T-helper 9 cell (primary cell): ENCODE measurements at places on chromosomes 2 and 18.

GRCh38 chr2:165959371-165959770 is 5.8 kb upstream of the TTC21B start:
- DNase-seq: no peak

- DNase-seq: no peak
Measured at GRCh38 chr2:96685577-96686459, 43.3 kb downstream of the FER1L5 start.

DNA sequence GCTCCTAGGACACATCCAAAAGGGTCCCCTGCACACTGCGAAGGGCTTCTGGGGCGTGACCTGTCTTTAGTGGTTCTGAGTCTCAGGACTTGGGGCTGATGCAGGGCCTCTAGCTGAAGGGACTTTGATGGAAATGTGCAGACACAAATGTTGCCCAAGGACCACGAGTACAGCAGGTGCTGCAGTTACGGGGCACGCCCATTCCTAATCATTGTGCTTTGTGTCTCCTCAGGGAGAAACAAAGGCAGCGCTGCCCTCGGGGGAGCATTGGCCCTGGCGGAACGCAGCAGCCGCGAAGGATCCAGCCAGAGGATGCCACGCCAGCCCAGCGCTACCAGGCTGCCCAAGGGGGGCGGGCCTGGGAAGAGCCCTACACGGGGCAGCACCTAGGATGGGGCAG is 8.0 kb downstream of the TUBA3E start:
- DNase-seq: no peak

DNA sequence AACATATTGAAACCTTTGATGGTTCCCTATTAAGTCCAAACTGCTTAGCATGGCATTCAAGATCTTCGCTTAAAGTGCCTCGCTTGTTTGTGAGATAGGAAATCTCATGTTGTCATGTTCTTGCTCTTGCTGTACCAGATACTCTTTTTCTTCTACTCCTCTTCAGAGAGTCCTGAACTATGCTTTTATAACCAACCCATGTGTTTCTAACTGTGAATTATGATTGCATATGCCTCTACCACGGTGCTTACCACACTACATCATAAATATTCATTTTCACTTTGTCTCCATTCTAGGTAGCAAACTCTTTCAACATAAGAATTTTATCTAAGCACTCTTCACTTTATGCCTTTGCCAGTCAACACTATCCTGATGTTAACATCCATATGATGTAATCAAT is 23.6 kb downstream of the STAT4 start:
- no peak for DNase-seq

DNA sequence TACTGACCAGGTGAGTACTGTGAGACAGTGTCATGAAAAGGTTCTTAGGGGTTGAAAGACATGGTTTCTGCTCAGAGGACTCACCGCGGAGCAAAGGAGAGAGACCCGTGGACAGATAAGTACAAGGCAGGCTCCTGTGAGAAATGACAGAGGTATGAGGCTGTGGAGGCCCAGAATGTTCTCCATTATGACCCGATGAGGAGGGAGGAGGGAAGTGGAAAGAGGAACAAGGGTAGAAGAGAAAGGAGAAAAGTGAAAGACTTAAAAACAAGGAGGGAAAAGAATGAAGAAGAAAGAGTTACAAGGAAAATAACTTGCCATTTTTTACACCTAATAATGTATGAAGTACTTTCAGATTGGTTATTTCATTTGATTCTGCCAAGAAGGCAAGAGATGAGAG is 29.8 kb downstream of the MAPRE3 start:
- DNase-seq: no peak

DNA sequence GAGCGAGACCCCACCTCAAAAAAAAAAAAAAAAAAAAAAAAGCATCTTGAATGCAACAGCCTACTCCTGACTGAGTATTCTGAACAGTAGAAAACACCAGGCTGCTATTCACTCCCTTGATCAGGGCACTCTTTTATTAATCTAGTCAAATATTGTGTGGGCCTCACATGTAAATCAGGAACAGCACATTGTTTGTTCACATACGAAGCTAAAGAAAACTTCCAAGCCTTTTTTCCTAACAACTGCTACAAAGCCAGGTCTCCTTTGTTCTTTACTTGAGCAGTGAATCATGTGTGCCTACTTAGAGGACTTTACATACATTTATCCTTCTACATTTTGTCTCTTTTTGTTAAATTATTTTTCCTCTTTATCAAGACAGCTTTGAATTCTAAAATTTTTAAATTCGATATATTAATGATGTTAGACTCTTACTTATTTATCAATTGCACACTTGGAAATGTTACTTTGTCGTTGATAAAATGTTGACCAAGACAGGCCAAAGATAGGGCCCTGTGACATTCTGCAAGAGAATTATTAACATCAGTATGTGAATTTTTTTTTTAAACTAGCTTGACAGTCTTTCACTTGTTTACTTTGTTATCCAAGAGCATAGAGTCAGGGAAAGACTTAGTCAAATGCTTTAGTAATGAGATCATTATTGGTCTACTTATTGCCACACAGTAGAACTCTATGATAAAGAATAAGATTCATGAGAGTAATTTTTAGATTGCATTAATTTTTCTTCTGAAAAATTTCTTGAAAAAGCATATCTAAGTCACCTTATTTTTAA is 13.2 kb downstream of the SPATS2L start:
- no peak for DNase-seq

DNA sequence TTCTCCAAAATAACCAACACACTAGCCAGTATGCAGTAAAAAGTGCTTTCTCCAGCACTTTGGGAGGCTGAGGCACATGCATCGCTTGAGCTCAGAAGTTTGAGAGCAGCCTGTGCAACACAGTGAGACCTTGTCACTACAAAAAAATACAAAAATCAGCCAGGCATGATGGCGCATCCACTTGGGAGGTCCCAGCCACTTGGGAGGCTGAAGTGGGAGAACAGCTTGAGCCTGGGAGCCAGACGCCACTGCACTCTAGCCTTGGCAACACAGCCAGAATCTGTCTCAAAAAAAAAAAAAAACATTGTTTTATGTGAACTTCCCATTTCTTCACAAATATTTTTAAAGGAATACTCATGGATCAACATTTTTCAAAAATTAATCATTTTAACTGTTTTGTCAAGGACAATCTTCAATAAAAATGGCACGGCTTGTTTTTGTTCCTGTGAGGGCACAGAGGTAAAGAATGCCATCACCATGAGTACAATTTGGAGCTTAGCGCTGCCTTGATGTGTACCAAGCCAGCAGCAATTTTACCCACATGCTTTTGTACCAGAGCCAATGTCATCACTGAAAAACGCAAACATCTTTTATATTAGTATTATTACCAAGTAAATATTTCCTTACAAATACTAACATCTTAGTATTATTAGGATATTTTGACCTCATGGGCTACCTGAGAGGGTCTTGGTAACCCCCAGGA is 26.7 kb downstream of the RAB1A start:
- DNase-seq: no peak

- no peak for DNase-seq
Measured at GRCh38 chr18:54396760-54397159, 39.1 kb downstream of the C18orf54 start.

DNA sequence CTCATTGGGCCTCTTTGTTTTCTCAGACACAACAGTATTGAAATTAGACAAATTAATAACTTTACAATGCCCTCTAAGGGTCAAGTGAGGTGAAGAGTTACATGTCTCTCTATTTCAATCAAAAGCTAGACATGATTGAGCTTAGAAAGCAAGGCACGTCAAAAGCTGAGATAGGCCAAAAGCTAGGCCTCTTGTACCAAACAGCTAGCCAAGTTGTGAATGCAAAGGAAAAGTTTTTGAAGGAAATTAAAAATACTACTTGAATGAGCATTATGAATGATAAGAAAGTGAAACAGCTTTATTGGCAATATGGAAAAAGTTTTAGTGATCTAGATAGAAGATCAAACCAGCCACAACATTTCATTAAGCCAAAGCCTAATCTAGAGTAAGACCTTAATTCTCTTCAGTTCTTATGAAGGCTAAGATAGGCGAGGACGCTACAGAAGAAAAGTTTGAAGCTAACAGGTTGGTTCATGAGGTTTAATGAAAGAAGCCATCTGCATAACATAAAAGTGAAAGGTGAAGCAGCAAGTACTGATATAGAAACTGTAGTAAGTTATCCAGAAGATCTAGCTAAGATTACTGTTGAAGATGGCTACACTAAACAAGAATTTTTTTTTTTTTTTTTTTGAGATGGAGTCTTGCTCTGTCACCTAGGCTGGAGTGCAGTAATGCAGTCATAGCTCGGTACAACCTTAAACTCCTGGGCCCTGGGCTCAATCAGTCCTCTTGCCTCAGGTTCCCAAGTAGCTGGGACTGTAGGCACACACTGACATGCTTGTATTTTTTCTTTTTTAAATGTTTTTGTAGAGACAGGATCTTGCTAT is 65.5 kb downstream of the FAM117B start:
- no peak for DNase-seq

DNA sequence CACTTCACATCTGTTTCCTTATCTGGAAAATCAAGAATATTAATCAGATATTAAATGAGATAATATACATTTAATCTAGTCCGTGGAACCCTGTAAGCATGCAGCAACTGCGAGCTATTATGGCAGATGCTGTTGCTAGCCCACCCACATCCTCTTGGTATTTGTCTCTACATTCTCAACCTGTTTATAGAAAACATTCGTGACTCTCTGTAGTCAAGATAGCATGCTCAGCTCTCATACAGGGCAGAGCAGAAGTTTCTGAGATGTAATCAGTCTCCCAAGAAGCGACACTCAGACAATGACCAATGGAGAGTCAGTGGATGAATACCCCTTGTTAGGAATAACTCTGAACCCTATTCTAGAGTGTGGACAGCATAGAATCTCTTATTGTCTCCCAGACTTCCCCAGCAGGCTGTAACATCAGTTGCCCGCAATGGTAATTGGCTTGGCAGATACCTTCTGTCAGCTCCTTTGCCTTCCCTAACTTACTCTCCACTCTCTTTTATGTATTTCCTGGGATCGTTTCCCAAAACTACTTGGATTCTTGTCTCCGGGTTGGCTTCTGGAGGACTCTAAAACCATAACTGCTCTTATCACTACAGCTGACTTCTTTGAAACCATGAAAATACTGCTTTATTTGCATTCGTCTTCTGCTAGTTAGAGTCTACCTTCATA is 400.7 kb upstream of the TNP1 start:
- no peak for DNase-seq

GRCh38 chr2:198141726-198142125 is 337.3 kb downstream of the PLCL1 start:
- DNase-seq: no peak

GRCh38 chr2:111903516-111903915 is 5.1 kb downstream of the MERTK start:
- no peak for DNase-seq

DNA sequence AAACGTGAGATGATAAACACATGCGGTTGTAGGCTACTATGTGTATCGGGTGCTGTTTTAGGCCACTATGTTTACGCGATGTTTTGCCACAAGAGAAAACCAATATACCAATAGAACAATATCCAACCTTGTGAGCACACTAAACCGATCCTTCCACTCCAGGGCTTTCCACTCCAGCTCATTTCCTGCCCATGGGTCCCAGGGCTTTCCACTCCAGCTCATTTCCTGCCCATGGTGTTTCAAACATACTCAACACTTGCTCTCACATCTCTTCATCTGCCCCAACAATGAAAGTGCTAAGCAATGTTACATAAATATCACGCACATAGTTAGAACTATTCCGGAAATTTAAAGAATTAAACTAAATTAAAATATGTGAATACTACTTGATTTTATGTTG is 80.0 kb downstream of the EPB41L3 start:
- no peak for DNase-seq

- DNase-seq: no peak
Measured at GRCh38 chr2:29627279-29627711, 294.1 kb downstream of the ALK start.

DNA sequence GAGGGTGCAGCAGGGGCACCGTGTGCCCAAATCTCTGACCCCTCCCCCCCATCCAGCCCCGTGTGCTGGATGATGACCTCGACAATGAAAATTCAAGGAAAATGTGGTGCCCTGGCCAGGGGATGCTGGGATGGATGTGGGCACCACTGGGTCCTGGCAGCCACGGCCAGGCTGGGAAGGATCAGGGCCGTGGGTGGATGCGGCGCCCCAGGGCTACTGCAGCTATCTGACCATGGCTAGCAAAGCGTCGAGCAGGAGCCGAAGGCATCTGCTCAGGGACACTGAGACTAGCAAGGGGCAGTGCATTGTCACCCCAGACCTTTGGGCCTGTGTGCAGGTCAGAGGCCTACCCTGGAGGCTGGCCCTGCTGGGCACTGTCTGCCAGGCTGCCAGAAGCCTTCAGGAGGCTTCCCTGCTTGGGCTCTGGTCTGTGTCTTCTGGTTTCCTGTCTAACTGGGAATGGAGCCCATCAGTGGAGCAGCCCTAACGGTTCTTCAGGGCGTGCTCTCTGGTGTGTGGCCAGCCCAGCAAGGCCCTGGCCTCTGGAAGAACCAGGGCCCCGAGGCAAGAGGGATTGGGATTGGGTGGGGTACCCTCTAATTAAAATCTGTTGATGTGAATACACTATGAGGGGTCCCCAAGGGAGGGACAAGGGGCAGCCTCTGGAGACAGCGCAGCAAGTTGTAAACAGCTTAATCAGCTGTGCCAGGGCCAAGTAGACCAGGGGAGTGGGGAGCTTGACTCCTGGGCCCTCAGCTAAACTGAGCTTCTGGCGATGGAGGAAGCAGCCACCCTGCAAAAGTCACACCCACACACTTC is 98.0 kb downstream of the STPG4 start:
- DNase-seq: no peak

DNA sequence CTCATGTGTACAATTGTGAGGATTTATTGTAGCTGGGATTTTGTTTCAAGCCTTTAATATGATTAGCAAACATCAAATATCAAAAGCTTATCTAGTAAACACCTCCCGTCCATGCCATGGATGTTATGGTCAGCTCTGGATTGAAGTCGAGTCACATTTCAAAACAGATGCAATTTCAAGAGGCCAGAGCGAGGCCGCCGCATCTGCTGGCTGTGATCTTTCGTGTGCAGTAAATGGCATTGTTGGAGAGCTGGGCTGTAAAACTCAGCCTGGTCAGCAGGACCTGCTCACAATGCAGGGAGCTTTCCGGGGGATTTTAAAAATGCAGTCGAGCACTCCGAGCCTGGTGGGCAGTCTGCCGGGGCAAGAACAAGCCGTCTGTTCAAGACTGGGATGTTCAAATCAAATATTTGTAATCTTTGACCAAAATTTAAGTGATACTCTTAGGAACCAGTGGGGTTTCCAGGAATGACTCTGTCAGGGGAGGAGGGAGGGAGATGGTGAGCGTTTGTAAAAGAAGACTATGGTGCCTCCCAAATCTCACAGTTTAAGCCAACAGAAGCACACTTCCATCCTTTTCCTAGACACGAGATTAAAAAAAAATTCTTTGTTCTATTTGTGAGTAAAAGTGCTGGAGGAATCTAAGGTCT is 97.6 kb downstream of the MYCN start:
- DNase-seq: no peak

DNA sequence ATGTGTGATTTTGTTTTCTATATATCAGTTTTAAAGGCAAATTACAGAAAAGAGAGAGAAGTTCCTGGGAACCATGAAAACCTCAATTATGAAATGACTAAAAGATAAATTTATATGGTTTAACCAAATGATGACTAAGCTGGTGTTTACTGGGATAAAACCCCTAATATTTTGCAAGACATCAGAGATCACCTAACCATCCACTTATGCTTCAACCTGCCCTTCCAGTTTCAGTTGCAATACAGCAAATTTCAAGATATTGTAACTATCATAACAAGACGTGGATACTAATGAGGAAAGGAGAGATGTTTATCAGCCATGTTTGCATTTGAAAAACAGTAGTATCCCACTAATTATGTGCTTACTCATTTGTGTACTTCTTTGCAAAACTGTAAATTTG is 108.2 kb downstream of the GAREM1 start:
- DNase-seq: no peak
